ENCODE measurements at places on chromosomes 2 and 18.

GRCh38 chr2:74576211-74576862 lies 21.8 kb downstream of the DOK1 start:
- no peak for DNase-seq

DNA sequence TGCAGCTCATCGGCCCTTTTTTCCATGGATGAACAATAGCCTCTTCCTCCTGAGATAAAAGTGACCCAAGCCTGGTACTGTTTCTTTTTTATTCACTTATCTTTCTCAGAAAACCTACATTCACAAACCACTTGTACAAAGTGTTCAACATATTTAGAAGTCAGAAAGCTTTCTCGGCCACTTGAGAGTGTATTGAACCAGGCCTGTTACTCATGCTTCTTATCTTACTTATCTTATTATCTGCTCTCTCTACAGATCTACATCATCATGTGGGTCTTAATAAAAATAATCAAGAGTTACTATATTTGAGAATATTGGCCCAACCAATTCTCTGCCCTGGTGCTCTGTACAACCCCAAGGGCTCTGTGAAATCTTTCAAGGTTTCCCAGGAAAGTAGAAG lies 242.1 kb downstream of the MREG start:
- DNase-seq = no peak

DNA sequence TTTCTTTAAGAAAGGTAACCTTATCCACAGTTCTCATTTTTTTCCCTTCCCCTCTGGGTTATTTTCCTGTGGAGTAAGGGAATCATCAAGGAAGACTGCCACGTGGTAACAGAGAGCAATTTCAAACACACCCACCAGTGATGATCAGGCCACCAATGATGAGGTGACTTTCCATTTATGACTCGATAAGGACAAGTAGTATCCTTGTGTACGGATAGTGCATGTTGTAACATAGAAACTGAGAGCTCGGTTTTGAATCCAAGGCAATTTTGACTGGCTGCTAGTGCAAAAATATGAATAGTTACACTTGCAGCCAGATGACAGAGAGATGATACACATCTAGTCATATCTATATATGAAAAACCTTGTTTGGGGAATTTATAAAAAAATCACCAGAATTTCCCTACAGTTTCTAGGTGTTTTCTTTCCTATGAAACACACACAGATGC lies 143.6 kb upstream of the TCF4 start:
- no peak for DNase-seq

DNA sequence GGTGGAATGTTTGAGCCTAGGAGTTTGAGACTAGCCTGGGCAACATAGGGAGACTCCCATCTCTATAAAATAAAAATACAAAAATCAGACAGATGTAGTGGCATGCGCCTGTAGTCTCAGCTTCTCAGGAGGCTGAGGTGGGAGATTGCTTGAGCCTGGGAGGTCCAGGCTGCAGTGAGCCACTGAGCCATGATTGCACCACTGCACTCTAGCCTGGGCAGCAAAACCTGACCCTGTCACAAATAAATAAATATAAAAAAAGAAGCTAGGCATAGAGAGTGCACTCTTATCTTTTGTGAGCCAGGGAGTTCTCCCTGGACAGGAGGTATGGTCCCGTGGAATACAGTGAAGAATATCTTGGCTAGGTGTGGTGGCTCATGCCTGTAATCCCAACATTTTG lies 11.0 kb upstream of the KYNU start:
- no peak for DNase-seq

DNA sequence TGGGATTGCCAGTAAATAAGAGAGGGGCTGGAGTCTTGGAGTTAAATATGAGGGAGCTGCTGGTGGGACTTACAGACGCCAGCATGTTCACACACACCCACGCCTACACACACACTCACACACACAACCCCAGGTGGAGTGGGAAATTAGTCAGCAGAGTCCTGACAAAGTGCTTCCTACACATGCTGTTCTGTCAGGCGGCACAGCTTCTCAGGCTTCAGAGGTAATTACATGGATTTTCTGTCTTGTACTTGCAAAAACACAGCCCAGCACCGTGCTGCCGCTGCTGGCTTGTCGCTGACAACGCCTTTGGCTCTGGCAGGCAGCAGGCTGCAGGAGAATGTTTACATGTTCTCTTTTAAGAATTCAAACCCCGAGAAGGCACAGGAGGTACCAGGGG lies 1186.3 kb upstream of the CELF4 start:
- no peak for DNase-seq

DNA sequence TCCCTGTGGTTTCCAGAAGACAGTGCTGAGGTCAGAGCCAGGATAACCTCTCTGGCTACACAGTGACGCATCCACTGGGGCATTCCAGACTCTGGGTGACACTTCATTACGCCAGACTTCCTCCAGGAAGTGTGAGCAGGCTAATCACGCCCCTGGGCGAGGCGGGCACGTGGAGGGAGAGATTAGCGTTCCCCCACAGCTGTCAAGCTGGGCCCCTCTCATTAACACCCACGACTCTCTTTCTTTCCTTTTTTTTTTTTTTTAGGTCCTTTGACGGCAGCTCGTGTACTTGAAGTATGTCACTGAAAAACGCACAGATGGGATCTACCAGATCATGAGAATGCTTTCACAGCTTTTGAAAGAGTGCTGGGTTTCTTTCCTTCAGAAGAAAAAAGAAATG lies 274.6 kb downstream of the AFF3 start:
- no peak for DNase-seq

DNA sequence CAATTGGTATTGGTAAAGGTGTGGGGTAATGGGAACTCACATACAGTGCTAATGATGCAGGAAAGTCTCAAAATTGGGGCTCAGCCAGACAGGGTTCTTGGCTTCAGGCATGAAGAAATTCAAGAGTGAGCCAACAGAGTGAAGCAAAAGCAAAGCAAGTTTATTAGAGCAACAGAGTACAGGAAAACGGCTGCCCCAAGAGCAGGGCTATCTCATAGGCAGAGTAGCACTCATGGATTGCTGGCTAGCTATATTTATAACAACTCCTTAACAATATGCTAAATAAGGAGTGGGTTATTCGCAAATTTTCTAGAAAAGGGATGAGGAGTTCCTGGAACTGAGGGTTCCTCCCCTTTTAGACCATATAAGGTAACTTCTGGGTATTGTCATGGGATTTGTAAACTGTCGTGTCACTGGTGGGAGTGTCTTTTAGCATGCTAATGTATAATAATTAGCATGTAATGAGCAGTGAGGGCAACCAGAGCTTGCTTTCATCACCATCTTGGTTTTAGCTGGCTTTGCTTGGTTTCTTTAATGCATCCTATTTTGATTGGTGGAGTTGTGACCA lies 233.8 kb upstream of the NOL4 start:
- no peak for DNase-seq

GRCh38 chr2:7392076-7392787 lies 475.0 kb downstream of the RNF144A start:
- no peak for DNase-seq

DNA sequence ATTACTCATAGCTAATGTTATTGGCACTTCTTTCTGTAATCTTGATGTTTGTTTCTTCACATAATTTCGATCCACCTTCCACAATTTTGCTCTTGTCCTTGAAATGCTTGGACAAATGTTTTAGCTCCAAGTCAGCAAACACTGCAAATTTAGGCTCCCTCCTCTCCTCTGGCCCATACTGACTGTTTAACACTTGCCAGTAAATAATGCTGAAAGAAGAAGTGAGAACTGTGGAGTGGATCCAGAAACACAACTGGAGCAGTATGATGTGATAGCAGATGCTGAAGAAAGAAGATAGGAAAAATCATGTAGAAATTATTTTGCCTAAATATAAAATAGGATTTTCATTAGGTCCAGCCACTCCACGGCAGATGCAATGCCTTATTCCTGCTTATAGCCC lies 415.0 kb upstream of the GYPC start:
- DNase-seq = no peak

GRCh38 chr2:232085826-232086425 lies 124.4 kb downstream of the DIS3L2 start:
- DNase-seq = no peak

DNA sequence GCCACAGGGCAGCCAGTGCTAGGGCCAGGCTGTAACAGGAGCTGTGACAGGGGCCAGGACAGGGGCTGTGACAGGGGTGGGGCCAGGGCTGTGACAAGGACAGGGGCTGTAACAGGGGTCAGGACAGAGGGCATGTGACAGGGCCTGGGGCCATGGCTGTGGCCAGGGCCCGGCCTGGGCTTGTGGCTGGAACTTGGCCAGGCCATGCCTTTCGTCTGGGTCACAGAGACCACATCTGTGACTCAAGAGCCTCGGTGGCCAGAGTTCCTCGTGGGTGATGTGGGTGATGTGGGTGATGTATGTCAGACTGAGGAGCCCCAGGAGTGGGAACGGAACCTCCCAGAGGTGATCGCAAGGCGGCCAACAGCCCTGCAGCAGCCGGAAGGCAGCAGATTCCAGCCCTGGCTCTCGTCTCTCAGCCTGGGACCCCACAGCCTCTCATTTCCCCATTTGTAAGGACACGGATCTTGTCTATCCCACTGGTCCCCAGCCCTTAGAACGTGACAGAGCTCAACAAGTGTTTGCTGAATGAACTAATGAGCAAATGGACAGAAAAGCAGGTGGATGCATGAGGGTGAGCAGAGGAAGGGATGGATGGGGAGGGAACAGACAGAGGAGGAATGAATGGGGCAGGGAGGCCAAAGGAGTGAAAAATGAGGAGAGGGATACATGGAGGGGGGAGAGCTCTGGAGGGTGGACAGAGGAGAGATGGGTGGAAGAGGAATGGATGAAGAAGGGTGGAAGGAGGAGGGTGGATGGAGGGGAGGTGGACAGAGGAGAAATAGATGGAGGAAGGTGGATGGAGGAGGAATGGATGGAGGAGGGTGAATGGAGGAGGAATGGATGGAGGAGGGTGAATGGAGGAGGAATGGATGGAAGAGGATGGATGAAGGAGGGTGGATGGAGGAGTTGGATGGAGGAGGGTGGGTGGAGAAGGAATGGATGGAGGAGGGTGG lies 17.3 kb downstream of the ESPNL start:
- DNase-seq = no peak

DNA sequence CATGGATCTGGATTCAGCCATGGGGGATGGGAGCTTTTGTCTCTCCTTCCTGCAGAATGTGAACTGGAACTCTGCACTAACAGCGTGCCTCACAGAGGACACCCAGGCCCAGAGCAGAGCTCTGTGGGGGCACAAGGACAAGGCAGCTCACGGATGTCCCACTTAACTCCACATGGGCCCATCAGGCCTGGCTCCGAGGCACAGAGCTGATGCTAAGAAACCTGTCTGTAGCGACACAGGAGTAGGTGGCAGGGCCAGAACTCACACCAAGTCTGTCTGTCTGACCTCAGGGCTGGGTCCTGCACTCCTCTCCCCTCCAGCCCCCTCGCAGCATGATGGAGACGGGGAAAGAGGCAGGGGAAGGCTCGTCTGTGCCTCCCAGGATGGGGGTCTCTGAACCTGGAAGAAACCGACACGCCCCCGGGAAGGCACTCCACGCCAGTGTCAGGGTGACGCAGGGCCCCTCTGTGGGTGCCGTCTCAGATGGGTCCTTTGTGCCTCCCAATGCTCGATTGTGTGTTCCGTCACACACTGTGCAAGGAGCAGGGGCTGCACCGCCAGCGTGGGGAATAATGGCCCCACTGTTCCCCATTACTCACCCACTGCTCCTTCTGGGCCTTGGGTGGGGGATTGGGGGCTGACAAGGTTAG lies 36.6 kb downstream of the FAM178B start:
- DNase-seq = no peak

DNA sequence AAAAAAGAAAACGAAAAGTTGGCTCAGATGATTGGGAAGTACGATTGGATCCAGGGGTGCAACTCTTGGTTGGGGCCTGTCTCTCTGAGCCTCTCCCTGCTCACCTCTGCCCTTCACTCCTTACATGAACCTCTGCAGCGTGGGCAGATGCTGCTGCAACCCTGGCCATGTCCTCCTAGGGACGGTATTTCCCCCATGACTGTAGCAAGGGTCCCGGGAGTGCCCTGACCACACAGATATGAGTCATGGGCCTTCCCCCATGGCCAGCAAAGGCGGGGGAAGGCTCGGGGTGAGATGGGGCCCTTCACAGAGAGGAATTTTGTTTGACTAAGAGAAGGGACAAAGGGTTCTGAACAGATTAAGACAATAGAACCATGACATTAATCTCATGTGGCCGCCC lies 129.0 kb downstream of the NCK2 start:
- DNase-seq = no peak

DNA sequence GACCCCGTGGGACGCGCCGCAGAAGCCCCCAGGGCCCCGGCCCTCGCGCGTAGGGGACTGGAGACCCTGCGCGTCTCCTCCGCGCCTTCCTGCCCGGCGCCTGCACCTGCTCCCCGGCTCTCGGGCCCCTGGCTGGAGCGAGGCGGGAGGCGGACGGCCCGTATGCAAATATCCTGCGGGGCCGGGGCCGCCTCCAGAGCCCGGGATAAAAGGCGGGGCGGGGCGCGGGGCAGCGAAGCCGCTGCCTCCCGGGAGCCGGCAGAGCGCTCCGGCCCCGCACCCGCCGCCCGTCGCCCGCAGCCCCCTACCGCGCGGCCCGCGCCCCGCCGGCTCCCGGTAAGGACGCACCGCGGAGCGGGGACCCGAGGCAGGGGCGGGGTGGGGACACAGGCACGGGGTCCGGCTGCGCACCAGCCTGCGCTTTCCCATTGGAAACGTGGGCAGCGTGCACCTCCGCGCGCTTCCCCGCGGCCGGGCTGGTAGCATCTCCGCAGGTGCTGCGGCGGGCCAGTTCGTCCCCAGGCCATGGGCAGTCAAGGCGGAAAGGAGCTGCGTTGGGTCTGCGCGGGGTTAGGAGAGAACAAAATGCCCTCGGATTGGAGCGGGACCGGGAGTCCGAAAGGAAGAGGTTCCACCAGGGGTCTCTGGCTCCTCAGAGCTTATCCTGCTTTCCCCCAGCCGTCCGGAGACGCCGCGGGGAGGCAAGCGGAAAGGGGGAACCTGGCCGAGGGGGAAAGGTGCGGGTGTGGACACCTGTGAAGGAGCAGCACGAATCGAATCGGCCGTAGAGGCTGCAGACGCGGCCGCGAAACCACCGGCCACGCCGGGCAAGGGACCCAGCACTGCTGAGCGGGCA lies at the start of gene ATP6V1C2:
TSS of gene ATP6V1C2 (plus strand) at position 235 of the 856 bp plus-strand sequence. CDS start 1,220 bp downstream, outside the sequence.
- no peak for DNase-seq

All from activated T-cell treated with anti-CD3 and anti-CD28 coated beads for 1 hour (primary cell).